ENCODE measurements at places on chromosomes 4 and X.

DNA sequence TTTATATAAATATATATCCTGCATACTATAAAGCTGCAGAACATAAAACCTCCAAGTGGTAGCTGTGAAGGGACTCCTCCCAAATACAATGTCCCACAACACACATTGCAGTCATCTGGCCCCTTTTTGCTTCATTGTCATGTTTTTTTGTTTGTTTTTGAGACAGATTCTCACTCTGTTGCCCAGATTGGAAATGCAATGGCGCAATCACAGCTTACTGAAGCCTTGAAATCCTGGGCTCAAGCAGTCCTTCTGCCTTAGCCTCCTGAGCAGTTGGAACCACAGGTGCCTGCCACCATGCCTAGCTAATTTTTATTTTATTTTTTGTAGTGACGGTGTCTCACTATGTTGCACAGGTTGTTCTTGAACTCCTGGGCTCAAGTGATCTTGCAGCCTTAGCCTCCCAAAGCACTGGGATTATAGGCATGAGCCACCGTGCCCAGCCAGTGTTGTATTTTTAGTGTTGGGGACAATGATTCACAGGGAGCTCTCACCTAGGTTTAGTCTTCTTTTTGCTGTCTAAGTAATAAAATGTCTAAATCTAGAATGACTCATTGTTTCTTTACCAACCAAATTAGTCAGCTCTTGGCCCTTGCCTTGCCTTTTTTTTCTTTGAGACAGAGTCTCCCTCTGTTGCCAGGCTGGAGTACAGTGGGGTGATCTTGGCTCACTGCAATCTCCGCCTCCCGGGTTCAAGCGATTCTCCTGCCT lies 24.0 kb upstream of the XIAP start:
- DNase-seq, result peak; percentile 43

GRCh38 chr4:48620093-48620492 lies 130.0 kb downstream of the ZAR1 start:
- DNase-seq, result no peak

GRCh38 chr4:164204434-164204833 lies 549.5 kb upstream of the SMIM31 start:
- DNase-seq, result peak; percentile 78

- DNase-seq, result no peak
Observed at GRCh38 chr4:134027931-134028330, 173.7 kb downstream of the PABPC4L start.

GRCh38 chrX:134634691-134635090 lies 23.6 kb downstream of the PLAC1 start:
- no peak for DNase-seq

DNA sequence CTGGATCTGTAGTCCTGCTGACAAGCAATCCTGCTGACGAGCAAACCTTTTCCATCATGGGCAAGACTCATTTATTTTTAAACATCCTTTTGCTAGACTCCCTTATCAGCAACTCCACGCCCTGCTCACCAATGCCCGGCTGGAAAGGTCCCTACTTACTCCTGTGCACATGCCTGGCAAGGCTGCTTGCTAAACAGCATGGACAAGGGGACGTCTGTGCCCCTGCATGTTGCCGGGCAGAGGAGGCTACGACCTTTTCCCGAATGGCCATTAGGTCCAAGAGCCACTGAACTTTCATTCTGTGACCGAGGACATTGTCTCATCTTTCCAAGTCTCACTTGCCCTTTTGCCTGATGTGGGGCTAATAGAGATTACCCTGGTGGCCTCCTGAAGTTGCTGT lies 98.6 kb downstream of the MGST2 start:
- no peak for DNase-seq

DNA sequence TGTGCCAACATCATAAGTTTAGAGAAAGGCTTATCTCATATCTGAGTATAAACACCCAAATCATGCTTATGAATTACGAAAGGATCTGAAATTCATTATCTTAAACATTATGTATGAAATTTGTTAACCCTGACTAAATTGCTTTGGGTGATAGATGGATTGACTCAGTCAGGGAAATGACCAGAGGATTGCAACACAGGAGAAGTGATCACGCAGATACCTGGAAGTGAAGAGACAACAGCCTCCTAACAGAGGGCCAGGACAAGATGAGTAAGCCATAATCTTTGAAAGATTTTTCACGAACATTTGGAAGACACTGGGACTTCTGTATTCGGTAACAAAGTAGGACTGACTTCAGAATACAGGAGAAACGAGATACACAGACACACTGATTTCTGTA lies 363.4 kb downstream of the DMD start:
- no peak for DNase-seq

- no peak for DNase-seq
Observed at GRCh38 chrX:109372716-109373115, 109.2 kb downstream of the GUCY2F start.

- DNase-seq, result no peak
Observed at GRCh38 chrX:150080497-150080896, 142.2 kb upstream of the EOLA2 start.

DNA sequence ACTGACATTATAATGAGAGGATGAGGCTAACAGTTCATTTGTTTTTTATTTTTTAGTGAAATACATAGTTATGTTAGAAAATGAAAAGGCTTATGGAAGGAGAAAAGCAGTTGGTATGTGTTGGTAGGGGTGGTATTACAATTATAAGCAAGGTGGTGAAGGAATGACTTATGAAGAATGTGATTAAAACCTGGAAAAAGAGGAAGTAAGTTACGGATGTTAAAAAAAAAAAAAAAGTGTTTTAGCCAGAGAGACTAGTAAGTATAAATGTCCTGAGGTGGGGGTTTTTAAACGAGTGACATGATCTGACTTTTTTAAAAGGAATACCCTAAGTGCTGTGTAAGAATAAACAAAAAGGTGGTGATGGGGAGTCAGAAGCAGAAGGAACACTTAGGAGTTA lies 206.8 kb downstream of the IL15 start:
- DNase-seq, result no peak

DNA sequence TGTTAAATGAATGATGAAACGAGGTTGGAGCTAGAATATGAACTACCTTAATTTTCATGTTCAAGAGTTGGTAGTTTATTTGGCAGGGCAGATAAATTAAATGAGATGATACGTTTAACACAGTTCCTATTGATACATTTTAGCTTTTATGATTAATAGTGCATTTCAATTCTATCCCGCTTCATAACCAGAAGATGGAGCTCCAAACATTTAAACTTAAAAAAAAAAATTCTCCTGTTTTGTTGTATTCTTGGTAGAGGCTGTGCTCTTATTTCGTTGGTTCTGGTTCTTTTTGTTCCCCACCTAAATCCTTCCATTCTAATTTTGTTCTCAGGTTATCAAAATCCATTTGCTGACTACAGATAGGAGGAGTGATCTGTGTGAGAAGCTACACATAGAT lies 71.8 kb upstream of the PTPN13 start:
- no peak for DNase-seq

DNA sequence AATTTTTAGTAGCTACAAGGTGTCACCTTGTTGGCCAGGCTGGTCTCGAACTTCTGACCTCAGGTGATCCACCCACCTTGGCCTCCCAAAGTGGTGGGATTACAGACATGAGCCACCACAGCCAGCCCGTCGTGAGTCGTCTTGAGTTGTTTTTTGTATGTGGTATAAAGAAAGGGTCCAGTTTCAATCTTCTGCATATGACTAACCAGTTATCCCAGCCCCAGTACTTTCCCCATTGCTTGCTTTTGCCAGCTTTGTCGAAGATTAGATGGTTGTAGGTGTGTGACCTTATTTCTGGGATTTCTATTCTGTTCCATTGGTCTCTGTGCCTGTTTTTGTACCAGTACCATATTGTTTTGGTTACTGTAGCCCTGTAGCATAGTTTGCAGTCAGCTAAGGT lies 105.9 kb downstream of the OR13H1 start:
- DNase-seq, result no peak

GRCh38 chr4:140888054-140888453 lies 131.9 kb upstream of the TBC1D9 start:
- DNase-seq, result no peak

GRCh38 chr4:42080306-42080705 lies 72.1 kb downstream of the BEND4 start:
- no peak for DNase-seq

GRCh38 chr4:77777135-77777807 lies 41.9 kb downstream of the CNOT6L start:
- no peak for DNase-seq

GRCh38 chr4:122673252-122673651 lies 52.4 kb upstream of the IL21 start:
- no peak for DNase-seq

- DNase-seq, result peak; percentile 38
Observed at GRCh38 chrX:10326578-10326977, 169.8 kb downstream of the CLCN4 start.

DNA sequence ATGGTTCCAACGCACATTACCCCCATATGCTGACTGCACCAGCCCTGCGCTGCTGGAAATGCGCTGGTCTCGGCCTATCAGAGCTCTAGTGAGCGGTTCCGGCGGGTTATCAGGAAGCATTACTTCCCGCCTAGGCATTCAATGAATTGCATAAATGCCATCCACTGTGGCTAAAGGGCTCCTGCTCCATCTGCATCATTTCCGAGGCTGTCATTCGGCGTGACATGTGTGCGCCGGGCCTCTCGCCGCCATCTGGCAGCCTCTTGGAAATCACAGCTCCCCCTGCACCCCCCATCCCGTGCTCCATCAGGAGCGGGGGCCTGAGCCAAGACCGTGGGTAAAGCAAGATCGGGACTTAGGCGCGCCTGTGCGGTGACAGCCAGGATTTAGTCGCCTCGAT lies 64.4 kb downstream of the SEPSECS start:
- no peak for DNase-seq

DNA sequence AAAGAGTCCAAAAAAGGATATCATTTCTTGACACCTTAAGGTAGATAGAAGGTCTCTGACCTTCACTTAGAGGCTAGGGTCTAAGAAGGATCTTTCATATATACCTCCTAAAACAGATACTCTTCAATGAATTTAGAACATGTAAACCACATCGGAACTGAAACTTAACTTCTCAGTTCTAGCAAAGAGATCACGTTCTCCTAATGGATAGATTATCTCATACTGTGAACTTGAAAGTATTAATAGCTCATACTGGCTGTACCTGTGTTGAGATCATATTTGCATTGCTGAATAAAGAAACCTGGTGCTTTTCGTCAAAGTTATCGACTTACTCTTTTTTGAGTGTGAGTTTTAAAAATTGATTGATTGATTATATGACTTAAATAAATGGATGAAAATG lies 353.8 kb downstream of the EPHA5 start:
- DNase-seq, result no peak

- DNase-seq, result no peak
Observed at GRCh38 chr4:140829825-140830224, 73.6 kb upstream of the TBC1D9 start.

DNA sequence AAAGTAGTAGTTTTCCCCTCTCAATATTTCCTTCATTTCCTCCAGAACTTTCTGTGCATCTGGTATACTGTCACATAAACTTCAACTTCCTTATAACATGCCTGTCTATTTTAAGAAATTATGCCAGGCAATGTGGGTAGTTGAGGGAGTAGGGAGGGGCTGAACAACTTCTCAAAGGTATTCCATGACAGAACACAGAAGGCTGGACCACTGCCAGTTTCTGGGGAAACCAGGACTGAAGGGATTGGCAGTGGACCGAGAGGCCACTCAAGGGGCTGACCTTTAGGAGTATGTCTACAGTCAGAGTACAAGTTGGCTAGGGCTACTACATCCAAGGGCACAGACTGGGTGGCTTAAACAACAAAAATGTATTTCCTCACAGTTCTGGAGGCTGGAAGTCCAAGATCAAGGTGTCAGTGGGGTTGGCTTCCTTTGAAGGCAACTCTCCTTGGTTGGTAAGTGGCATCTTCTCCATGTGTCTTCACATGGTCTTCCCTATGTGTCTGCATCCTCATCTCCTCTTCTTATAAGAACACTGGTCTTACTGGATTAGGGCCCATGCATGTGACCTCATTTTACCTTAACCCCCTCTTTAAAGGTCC lies 6.9 kb downstream of the SH3RF1 start:
- no peak for DNase-seq

DNA sequence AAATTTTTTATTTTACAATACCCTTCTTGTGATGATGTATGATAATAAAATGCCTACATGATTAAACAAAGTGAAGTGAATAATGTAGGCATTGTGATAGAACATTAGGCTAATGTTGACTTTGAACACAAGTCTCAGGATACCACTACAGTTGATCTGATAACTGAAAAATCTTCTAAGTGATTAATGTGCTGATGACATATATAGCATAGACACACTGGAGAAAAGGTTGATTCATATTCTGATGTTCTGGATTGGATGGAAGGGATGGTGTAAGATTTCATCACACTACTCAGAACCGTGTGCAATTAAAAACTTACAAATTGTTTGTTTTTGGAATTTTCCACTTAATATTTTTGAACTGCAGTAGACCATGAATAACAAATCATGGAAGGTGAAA lies 738.5 kb downstream of the TECRL start:
- no peak for DNase-seq

DNA sequence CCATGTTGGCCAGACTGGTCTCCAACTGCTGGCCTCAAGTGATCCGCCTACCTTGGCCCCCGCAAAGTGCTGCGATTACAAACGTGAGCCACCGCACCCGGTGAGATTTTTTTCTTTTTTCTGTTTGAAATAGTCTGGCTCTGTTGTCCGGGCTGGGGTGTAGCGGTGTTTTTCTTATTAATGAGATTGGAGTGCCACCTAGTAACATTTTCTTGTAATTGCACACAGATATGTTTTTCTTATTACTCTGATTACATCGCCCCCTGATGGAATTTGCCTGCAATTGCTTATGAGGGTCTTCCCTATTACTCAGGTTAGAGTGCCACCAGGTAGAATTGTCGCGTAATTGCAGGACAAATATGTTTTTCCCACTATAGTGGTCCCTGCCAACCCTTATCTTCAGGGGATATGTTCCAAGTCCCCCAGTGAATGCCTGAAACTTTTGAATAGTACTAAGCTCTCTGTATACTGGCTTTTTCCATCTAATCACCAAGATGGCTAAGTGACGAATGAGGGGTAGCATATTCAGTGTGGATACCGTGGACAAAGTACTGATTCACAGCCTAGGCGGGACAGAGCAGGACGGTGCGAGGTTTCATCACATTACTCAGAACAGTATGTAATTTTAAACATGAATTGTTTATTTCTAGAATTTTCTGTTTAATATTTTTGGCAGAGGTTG lies 8.6 kb upstream of the PDHA1 start:
- no peak for DNase-seq
